ENCODE measurements at places on chromosomes 2 and 18.

- no peak for DNase-seq
Measured at GRCh38 chr2:10378189-10378588, 69.9 kb downstream of the ODC1 start.

GRCh38 chr18:66156946-66157687 lies 406.3 kb downstream of the CDH7 start:
- DNase-seq, result no peak

- DNase-seq, result no peak
Measured at GRCh38 chr2:144162652-144163051, 357.3 kb downstream of the ZEB2 start.

- DNase-seq, result no peak
Measured at GRCh38 chr18:61093965-61094364, 239.3 kb upstream of the CDH20 start.

- no peak for DNase-seq
Measured at GRCh38 chr2:236871500-236872001, 214.1 kb upstream of the COPS8 start.

DNA sequence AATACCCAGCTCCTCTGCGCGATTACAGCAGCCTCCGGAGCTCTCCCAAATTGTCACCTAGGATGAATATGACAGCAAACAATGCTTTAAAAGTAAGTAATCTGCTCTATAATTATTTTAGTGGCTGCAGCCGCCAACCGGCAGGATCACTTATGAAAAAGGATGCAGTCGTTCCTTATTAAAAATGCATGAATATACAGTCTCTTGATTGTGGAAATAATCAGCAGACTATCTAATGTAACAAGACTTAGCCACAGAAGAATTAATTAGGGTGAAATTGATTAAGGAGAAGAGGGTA lies 71.8 kb upstream of the STPG4 start:
- DNase-seq, result no peak
